ENCODE measurements at places on chromosomes 6 and 20.
A peak's percentile ranks its signal among the peaks of the same experiment; 100 is the strongest.

DNA sequence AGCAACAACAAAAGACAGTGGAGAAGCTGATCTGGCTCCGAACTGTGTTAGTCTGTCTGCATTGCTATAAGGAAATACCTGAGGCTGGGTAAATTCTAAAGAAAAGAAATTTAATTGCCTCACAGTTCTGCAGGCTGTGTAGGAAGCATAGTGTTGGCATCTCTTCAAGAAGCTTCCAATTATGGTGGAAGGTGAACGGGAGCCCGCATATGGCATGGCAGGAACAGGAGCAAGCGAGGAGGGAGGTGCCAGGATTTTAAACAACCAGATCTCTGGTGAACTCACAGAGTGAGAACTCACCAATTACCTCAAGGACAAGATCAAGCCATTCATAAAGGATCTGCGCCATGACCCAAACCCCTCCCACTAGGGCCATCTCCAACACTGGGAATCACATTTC, 293.5 kb downstream of the SMOC2 start:
- no peak for DNase-seq

- no peak for DNase-seq
These were observed 21.6 kb downstream of the TOMM34 start for GRCh38 chr20:44938637-44939036.

DNA sequence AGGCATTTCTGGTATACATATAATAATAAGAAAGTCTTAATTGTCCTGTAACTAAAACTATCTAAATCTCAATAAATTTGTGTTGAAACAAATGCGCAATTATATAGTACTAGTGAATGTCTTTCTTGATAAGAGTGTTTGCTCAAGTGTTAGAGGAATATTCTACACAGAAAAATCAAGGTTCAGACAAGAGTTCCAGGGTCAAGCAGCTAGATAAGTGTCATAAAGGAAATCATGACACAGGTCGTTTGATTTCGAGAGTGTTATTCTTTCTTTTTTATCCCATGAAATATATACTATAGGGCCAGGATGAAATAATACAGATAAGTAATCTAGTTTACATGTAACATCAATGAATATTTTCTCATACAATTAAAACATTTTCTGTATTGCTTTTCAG, 366.1 kb downstream of the UTRN start:
- DNase-seq = no peak

DNA sequence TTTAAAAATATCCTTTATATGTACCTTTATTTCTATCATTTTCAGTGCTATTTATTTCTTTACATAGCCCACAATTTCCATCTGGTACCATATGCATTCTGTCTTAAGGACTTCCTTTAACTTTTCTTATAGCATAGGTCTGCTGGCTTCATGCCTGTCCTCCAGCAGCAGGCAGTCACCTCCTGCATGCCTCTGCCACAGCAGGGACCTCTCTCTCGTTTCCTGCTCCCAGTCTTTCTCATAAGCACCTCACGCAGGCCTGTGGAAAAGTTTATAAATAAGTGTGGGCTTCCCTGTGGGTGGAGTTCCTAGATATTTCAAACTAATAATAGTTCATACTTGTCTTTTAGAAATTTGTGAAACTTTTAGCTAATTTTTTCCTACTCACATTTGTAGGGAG, 133.9 kb downstream of the KCNQ5 start:
- DNase-seq = no peak

GRCh38 chr6:28710466-28711191, 184.9 kb downstream of the GPX5 start:
- no peak for DNase-seq

DNA sequence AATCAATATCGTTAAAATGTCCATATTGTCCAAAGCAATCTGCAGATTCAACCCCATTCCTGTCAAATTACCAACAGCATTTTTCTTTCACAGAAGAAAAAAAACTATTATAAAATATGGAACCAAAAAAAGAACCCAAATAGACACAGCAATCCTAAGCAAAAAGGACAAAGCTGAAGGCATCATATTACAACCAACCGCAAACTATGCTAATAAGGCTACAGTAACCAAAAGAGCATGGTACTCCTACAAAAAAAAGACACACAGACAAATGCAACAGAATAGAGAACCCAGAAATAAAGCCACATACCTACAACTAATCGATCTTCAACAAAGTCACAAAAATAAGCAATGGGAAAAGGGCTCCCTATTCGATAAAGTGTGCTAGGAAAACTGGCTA, 49.2 kb downstream of the RNGTT start:
- DNase-seq = no peak

DNA sequence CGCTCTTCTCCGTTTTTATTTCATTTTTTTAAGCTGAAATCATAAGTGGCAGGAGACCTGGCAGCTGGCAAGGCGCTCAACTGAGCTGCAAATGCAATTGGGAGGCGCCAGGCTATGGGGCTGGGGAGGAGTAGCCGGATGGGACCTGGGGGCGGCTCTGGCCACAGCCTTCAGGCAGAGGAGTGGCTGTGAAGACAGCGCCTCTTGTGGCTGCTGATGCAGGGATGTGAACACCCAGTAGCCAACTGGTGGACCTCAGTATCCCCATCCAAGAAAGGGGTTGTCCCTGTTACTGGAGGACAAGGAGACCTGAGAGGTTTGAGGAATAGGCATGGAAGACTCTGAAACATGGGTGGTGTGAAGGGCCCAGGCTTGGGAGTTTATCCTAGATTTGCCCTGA, 12.6 kb downstream of the KCNK17 start:
- DNase-seq = no peak

DNA sequence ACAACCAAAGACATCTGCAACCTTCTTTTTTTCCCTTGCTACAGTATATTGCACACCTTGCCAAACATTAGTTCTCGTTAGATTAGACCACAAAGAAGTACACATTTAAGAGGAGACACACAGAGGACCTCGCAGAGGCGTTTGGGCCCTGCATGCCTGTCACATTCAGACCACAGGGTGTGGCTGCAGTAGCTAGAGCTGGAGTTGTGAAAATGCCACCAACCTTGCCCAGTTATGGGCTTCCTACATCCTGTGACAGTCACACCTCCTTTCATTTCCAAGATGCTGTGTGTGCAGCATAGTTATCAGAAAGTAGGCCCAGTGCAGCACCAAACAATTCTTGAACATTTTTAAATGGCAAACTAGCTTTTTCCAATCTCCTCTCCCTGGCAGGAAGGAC, 2.4 kb downstream of the SYNE1 start:
- no peak for DNase-seq

DNA sequence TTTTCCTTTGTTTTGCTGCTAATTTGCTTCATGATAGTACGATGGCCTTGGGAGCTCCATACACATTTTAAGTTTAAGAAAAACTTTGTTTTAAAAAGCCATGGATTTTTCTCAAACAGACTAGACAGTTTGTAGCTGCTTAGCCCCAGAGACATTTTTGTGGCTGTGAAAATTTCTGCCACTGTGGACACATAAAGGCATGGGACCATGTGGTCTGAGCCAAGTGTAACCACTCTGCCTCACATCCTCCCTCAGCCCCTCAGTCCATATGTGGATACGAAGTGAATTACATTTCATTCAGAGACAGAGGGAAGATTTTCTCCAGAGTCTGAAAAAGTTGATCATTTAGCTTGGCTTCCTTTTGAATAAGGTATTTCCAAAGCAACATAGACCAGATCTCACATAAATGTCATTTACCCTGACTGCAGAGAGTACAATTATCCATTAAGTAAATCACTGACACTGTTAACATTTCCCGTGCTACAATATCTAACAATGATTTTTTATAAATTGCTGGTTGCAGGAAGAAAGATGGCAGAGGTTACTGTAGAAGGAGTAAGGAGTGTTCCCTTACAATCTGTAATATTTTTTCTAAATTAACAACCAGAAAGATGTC, 87.4 kb downstream of the GJA1 start:
- no peak for DNase-seq

DNA sequence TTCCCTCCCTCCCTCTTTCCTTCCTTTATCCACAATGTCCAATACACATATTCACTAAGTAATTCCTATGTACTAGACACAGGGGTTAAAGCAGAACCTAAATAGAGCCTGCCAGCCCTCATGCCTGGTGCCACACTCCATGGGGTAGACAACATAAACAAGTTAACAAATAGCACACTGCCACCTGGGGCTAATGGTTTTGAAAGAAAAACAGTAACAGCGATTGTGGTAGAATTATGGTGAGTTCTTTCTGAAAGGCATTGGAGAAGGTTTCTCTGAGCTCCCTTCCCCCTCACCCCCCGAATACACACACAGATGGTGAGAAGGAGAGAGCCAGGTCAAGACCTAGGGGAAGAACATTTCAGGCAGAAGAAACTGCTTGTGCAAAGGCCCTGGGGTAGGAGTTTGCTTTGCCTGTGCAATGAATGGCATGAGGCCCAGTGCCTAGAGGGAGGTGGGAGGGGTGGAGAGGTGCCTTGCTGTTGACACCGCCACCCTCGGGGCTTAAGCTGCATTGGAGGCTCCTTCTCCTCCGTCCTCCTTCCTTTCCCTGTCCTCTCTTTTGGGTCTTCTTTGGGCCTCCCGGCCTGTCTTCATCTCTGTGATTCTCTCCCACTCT, 502.4 kb upstream of the SULF2 start:
- no peak for DNase-seq

DNA sequence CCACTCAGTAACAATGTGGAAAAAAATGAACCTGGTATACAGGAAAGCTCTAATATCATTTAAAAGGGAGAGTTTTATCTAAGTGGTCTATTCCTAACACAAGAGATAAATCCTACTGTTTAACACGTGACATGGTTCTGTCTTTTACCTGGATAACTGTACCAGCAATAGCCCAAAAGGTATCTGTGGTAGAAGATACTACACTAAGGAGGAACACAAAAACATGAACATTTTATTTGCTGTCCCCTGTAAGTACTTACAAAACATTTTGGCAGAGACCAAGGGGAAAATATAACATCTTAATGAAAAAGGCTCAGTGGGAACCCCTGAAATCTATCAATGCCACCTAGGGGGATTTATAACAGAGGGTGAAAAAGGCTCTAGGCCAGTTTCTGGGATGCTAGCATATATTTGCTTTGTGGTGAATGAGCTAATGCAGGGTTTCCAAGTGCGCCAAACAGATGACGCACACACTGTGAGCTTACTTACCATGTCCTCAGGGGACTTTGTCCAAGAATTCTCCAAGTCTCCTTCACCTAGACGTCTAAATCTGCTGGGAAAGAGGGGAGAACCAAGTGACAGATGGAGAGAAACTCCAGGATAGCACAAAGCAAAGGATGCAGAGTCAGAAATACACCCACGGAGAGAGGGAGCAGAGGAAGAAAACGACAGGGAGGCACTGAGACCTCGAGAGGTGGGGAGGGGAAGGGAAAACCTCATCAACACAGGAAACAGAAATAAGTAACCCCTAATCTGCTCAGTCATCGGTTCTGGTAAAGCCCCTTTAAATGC, 147.9 kb upstream of the PRND start:
- no peak for DNase-seq

- no peak for DNase-seq
These were observed 102.2 kb downstream of the SYCP2 start for GRCh38 chr20:59831024-59831915.

DNA sequence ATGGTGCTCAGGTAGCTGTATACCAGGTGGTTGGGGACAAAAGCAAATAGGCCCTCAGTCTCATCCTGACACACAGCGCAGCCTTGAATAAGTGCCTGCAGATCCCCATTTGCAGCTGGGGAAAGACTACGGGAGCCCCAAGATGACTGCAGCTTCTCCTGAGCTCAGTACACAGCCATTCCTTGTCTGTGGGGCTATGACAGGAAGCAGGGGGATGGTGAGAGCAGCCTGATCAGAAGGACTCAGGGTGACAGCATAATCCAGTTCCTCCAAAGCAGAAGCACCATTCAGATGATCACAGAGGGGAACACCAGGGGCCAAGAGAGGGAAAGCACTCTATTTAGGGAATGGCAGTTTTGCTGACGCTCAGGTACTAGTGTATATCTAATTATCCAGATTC, 104.8 kb upstream of the MOCS1 start:
- DNase-seq = no peak

- DNase-seq = no peak
These were observed 3.0 kb downstream of the GLP1R start for GRCh38 chr6:39051399-39052122.

GRCh38 chr20:53245574-53245973, 273.4 kb downstream of the TSHZ2 start:
- no peak for DNase-seq

GRCh38 chr6:154894902-154895301, 100.2 kb upstream of the TIAM2 start:
- DNase-seq = no peak

GRCh38 chr6:36042618-36043260, 15.1 kb downstream of the MAPK14 start:
- no peak for DNase-seq

DNA sequence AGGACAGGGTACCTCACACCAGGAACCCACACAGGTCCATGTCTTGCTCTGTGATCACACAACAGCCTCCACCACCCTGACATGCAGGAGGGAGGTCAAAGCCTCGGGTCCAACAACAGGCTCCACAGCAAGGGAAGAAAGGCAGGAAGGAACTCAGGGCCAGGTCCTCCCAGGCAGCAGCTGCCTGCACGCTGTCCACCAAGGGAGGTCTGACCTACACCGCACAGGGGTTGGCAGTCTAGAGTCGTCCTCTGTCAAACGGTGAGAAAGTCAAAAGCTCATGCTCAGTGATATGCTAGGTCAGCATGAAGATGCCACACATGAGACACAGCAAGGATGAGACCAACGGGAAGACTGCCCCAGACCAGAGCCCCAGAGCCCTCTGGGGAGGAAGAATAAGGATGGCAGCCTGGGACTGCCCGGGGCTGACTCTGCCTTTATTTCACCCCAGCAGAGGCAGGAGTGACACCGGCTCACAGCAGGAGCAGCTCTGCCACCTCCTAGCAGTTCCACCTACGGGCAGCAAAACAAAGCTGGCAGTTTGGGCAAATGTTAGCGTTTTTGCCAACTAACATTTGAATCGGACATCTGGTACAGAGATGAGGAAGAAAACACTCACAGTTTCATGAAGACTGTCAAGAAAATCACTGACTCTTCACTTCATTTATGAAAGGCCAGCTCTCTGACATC, 8.5 kb downstream of the GMEB2 start:
- DNase-seq = no peak

DNA sequence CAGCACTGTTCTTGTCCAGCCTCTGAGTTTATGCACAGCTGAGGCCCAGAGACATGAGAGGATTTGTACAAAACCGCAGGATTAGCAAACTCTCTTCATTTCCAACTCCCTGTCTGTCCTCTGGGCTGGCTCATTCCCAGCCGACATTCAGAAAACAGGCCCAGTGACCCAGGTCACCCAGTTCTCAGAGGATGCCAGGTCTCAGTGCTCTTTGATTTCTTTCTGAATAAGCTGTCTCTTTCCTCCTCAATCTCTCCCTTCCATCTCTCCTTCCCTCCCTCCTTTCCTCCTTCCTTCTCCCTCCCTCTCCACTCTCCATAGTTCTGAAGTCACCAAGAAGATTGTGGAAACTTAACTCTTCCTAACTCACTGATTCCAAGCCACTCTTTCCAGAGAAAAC, 372.7 kb upstream of the SULF2 start:
- DNase-seq = peak; percentile 6
